ENCODE measurements at places on chromosomes 3 and 15. TPM values are rescaled to one million over a fixed set of nuclear protein-coding genes. Genes with fewer than 3 reads are reported as not detected.
A peak's percentile ranks its signal among the peaks of the same experiment; 100 is the strongest.

The ALPK3 gene
- total RNA-seq = 68.4 TPM

The EFHB gene
- not detected for total RNA-seq

The ZCWPW2 gene
- total RNA-seq = 0.18 TPM

The RNF168 gene
- total RNA-seq = 15.1 TPM

The ZNF80 gene
- total RNA-seq = not detected

GRCh38 chr3:17032407-17033034 is 147.8 kb downstream of the PLCL2 start:
- peak; percentile 14 for DNase-seq

- no peak for DNase-seq
Measured at GRCh38 chr3:146468234-146468633, 1.1 kb downstream of the PLSCR2 start.
